ENCODE measurements at places on chromosomes 7 and 10.

GRCh38 chr10:79286318-79286951 is 60.8 kb upstream of the PPIF start:
- peak; percentile 94 for DNase-seq

DNA sequence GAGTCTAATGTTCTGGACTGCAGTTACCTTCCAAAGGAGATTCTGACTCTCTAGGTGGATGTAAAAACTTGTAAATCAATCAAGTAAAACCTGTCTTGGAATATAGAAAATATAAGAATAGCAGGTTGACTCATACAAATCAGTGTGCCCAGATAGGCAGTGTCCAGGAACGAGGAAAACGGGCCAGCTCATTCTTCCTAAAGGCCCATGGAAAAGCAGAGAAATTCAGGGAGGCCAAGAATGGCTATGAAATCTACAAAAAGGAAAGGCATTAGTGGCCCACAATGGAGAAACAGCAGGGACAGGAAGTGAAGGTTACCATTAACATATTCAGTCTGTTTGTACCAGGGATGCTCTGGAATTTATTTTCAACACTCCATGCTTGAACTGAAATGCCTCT is 14.9 kb downstream of the GLI3 start:
- no peak for DNase-seq

DNA sequence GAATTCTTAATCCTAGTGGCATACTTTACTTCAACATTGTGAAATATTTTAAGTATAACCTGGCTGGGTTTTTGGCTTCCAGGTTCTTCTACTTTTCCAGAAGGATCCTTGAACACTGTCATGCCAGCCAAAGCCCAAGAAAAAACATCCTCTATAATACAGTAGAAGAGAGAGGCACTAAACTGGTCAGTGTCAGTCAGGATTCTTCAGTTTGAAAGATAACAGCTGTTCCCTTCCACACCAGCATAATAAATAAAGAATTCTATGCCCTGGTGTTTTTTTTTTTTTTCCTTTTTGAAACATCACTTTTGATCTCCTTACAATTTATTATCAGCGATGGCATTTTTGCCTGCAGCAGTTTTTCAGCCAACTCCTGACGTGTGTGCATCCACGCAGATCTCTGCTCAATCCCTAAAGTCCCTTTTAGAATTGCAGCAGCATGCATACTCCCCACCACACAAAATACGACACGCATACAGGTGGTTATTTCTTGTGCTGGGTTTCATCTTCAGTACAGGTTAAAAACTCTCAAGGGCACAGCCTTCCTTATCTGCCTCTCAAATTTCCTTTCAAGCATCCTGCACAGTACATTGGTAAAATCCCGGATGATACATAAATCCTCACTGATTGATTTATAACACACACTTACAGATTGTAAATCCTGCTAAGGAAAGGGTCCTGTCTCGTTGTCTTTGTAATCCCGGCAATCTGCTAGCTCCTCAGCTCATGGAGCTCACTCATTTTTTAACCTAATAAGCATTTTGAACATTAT is 100.2 kb downstream of the TPK1 start:
- no peak for DNase-seq

- DNase-seq: no peak
Measured at GRCh38 chr10:118626953-118627352, 31.5 kb upstream of the PRLHR start.

DNA sequence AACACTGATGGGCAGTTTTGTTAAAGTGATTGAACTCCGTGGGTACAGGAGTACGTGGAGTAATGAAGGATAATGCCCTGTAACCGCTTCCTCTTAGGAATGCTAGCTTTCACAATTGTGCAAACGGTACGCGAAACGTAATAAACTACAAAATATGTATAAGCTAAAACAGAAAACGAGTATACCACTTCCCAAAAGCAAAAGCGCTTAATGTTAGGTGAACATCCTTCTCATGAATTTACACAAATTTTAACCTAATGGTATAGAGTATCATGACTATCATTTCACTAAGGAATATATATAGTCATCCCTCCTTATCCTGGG is 395 bp upstream of the ZNF25 start:
- no peak for DNase-seq

- DNase-seq: no peak
Measured at GRCh38 chr10:119862524-119862923, 10.1 kb downstream of the MCMBP start.

DNA sequence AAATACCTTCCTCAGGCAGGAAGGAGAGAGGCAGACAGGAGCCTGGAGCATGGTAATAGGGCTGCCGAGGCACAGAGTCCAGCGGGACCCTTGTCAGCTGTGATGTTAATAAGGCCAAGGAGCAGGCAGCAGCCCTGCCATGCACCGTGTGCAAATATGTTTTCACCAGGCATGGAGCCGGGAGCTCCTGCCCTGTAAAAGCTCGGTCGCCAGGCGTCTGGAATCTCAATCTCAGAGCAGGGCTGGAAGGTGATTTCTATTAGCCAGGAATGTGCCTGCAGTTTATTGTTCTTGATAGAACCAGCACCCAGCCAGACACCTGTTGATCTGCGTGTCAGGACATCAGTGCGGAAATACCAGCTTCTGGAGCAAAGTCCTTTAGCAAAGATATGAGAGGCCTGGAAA is 469.8 kb downstream of the GLRX3 start:
- no peak for DNase-seq

GRCh38 chr10:48542471-48543181 is 62.2 kb downstream of the ARHGAP22 start:
- DNase-seq: no peak

DNA sequence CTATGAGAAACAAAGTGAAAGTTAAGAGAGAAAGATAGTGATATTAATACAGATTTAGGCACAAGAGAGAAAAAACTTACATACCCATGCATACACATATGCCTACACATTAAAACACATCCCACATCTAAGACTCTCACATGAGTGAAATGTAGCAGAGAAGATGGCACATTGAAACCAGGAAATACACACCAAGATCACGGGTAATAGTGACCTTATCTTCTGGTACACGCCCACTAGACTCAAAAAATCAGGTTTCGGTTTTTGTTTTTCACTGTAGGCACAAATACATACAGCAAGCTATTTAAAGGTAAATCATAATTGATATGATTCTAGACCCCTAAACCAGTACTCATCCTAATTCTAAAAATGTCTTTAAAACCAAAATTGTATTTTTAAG is 225.2 kb upstream of the TAC1 start:
- peak; percentile 12 for DNase-seq

GRCh38 chr7:3897430-3898372 is 596.6 kb downstream of the SDK1 start:
- peak; percentile 49 for DNase-seq

DNA sequence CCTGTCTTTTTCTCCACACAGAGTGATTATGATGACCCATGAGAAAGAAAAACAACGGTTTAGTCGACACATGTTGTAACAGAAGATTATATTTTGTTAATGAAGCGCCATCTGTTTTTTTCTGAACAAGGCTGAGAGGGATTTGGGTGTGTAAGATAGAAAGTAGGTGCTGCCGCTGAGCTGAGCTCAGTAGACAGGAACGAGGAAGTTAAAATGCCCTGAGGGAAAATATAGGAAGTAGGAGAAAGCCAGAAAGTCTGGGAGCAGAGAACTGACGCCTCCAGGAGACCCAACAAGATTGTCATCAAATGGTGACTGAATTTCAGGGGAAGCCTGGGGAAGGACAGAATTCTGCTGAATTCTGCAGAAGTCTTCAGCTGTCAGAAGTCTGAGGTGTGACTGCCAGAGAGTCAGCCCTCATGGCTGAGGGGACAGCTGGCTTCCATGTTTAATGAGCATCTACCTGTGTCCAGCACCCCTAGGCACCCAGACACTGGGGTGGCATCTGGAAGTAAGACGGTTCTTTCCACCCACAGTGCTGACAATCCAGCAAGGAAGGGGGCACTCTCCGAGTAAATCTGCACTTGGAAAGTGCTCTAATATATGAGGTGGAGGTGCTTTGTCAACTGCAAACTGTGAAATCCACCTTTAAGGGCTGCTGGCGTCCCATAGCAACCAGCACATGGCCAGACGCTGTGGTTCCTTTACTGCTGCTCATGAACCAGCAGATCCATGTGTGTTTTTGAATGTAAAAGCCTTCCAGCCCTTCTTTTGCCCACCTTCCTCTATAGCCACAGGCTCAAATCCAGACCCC is 12.5 kb upstream of the TSPAN15 start:
- no peak for DNase-seq

GRCh38 chr10:1048732-1049424 is at the start of gene IDI1:
Gene IDI1 (minus strand): TSS chr10:1049119. CDS start chr10:1049003, 116 bp downstream.
- peak; percentile 97 for DNase-seq
